ENCODE measurements at places on chromosomes 2 and 18.
A peak's percentile ranks its signal among the peaks of the same experiment; 100 is the strongest.

- DNase-seq = no peak
These were observed 263.4 kb downstream of the NAPG start for GRCh38 chr18:10789180-10789579.

GRCh38 chr2:56749152-56749752, 565.5 kb downstream of the CCDC85A start:
- peak; percentile 51 for DNase-seq

DNA sequence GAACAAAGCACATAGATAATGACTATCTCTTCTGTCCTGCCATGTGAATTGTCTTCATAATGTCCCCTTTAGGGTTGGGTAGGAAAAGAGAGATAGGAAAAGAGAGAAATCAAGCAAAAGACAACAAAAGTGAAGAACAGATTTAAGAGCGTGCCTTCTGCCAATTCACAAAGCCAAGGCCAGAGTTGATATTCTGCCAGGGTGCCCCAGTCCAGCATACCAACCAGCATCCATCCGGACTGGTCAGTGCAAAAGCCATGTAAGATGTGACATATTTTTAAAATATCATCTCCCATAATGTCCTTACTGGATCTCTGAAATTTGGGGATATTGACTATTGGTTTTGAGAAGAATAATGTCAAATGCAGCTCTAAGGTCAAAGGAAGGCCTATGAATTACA, 35.7 kb upstream of the KLF7 start:
- DNase-seq = no peak

DNA sequence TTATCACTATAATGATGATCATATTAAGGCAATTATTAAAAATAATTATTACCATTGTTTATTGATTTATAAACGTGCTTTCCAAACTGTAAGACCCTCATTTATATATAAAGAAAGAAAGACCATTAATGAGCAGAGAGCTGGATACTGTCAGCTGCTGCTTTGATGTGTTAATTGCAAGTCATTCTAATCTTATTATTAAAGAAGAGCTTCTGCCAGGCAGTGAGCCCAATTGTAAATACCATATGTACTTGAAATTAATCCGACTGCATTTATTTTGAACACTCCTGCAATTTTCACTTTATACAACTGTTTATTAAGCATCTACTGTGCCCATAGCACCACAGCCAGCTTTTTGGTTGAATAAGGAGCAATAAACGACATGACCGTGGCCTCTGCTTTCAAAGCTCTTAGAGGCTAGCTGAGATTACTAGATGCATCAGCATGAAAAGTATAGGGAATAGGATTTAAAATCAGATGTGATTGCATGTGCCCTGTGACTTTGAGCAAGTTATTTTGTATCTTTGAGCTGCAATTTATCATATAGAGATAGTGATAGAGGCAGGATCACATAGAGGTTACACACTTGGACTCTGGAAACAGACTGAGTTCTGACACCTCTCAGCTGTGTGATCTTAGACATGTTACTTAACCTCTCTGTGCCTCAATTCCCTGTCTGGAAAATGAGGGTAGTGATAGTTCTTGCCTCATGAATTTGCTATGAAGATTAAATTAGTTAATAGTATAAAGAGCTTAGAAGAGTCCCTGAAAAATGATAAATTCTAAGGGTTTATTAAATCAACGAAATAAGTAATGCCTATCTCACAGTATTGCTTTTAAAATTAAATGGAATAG, 83.4 kb downstream of the MYCN start:
- DNase-seq = no peak

- no peak for DNase-seq
These were observed 111.2 kb downstream of the STPG4 start for GRCh38 chr2:47043891-47044239.

DNA sequence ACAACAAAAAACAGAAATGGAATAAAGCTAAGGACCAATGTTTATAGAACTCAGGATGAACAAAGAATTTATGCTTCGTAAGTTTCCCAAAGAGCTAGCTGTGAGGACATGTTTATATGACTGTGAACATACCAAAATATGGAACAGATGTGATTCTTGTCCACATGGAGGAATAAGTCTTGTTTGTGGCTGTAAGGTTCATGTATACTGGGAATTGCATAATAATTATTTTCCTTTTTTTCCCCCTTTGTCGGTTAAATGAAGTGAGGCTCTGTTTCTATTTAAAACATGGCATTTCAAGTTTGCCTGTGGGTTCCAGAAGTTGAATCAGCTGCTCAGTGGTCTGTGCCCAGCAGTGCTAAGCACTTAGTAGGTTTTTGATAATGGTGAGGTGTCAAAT, 108.1 kb downstream of the FHOD3 start:
- DNase-seq = no peak

Data from muscle of leg (tissue), 16 donors.